Omental fat pad (tissue), 4 donors: ENCODE measurements at places on chromosomes 6 and 20. TPM values are rescaled to one million over a fixed set of nuclear protein-coding genes. Genes with fewer than 3 reads are reported as not detected.

The MAPK14 gene
- total RNA-seq: 133 TPM

The CSTF1 gene
- 22.0 TPM for total RNA-seq

- DNase-seq: no peak
These were observed 31.8 kb downstream of the SNX14 start for GRCh38 chr6:85561750-85562357.

DNA sequence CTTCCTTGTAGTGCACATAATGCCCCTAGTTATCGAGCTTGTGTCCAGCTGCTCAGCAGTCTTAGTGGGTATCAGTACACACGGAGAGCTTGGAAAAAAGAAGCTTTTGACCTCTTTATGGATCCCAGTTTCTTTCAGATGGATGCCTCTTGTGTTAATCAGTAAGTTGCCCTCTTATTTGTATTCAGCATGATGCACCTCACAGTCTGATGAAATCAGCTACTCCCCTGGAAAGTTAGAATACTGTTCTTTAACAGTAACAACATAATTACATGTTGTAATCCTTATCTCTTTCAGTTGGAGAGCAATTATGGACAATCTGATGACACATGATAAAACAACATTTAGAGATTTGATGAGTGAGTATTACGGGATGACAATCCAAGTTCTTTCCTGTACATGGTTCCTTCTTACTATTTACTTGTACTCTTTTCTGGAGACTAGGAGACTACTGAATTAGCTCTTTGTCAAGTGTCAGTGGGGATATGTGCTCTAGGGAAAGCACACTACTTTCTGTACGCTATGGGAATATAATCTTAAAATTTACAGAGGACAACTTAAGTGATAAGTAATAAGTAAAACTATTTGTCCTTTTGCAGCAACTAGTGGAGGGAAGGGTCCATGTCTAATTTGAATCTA is 39.1 kb downstream of the PGM3 start:
- DNase-seq: no peak

DNA sequence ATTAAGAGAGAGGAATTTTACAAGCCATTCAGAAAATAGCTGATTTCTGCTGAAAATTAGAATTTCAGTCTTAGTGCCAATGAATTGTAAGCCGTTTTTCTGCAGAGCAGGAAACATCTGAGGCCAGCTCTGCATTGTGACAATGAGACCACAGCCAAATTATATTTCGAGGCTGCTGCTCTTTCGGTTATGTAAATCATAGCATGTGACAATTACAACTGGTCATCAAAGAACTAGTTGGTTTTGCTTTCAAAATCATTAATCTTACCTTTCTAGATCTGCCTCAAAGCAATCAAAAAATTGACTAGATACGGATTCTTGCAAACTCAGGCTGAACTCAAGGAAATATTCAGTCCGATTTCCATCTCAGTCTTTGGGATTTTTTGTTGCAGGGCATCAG is 33.4 kb upstream of the INSM1 start:
- DNase-seq: no peak

DNA sequence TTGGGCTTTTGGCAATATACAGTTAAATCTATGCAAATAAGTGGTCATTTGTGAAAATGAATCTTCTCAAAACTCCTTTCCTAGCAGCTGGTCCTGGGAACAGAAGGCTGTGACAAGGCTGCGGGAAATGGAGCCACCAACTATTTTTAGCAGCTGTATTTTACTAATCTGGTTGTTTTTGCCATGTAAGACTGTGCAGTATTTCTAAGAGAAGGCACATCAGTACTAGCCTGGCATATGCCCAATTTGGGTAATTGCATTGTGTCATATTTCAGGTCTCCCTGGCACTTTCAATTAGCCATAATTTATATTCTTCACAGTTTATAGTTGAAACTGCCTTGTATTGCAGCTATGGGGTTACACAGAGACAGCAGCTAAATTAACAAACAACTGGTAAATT is 109.6 kb downstream of the MANEA start:
- no peak for DNase-seq

- peak; percentile 40 for DNase-seq
These were observed 9.9 kb downstream of the BCL2L1 start for GRCh38 chr20:31712564-31713311.
